Epithelial cell of prostate (primary cell): ENCODE measurements at places on chromosomes 1 and 21.

DNA sequence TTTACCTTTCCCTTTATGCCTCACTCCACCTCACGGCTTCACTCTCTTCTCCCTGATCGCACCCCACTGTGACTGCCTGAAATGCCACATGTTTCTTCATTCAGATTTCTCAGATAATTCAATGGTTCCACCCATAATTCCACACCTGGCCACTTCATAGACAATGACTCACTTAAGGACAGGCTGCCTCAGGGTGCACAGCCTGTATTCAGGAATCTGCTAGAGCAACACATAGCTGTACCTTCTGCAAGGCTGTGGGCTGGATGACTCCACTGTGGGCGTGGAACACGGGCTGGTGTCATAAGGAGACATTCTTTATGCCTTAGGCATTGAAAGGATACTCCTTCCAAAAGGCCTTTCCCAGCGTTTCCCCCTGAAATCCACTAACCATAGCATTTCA, 36.1 kb downstream of the L1TD1 start:
- DNase-seq, result peak; percentile 97

- no peak for DNase-seq
Measured at GRCh38 chr1:8167936-8168335, 141.8 kb upstream of the ERRFI1 start.

- no peak for DNase-seq
Measured at GRCh38 chr1:114026797-114027196, 47.5 kb downstream of the OLFML3 start.

- no peak for DNase-seq
Measured at GRCh38 chr1:48495166-48495565, 23.2 kb upstream of the SPATA6 start.

- DNase-seq, result no peak
Measured at GRCh38 chr1:150560576-150561253, 11.5 kb downstream of the ADAMTSL4 start.

DNA sequence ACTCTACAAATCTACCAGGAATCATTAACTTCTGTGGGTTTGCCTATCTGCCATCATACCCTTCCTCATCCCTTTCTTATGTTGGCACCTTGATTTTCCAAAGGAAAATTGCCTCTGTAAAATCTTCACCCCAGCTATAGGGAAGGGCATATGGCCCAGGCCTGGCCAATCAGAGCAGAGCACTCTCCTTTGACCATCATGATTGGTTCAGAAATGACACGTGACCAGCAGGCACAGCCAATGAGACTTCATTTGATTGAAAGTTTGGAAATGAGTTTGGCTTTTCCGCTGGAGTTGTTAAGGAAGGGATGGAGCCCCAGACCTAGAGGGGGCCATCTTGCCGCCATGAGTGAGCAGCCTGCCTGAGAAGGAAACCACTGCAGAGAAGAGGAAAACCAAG, 35.1 kb upstream of the IFFO2 start:
- DNase-seq, result no peak

DNA sequence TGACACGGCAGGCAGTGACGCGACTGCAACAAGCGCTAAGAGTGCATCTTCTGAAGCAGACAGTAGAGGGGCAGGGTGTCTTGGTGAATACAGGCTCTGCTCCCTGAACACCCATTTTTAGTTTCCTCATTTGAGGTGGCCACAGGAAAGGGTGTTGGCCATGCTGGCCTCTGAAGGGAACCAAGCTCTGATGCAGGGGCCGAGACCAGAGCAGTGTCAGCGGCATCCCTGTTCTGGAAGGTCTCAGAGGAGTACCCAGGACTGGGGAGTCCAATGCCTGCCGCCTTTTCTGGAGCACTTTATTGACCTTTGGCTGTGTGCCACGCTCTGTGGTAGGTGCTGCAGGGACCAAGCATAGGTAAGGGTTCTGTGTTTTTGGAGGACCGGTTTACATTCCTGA, 100.4 kb downstream of the KCNJ6 start:
- DNase-seq, result no peak

DNA sequence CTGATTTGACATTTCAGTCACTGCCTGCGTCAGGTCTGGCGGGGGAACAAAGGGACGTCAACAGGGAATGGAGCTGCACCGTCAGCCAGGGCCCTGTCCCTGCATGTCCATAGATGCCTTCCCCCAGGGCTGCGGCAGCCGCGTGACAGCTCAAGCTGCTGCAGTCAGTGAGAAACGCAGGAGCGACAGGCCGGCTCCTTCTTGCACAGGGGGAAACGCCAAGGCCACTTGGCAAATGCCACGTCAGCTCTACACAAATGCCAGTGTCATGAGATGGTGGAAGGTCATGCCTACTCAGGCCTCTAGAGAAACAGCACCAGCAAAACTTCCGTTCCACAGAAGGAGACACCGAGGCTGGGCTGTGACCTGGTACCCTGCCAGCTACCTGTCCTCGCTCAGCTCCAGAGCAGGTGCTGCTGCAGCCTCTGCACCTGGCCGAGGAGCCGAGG, 37.7 kb downstream of the SYF2 start:
- peak; percentile 84 for DNase-seq

DNA sequence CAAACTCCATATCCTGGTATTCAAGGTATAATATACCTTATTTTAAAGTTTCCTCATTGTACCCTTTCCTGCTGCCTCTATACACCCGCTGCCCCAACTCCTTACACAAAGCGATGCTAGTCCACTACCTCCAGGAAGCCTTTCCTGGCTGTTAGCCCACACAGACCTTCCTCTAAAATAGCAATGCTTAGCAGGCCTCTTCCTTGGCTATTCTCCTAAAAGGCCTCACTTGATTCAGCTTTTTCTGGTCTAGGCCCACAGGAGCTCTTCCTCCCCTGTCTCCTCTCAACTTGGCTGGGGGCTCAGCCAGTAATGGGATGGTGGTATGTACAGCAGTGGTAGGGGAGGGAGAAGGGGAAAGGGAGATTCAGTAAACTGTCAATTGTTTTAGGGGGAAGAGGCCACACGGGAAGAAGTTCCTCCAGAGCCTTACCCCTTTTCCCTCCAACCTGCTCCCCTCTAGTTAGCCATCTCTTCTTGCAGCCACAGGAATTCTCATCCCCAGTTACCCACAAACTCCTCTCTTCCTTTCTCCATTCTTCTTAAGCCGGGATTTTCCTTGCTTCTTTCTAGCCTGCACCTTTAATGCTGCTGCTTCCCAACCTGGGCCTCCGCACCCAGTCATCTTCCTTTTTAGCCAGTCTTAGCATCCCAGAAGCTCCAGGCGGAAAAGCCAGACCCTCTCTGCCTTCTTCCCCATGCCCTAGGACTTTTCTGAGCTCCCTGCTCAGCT, 2.6 kb downstream of the LRRC41 start:
- no peak for DNase-seq

DNA sequence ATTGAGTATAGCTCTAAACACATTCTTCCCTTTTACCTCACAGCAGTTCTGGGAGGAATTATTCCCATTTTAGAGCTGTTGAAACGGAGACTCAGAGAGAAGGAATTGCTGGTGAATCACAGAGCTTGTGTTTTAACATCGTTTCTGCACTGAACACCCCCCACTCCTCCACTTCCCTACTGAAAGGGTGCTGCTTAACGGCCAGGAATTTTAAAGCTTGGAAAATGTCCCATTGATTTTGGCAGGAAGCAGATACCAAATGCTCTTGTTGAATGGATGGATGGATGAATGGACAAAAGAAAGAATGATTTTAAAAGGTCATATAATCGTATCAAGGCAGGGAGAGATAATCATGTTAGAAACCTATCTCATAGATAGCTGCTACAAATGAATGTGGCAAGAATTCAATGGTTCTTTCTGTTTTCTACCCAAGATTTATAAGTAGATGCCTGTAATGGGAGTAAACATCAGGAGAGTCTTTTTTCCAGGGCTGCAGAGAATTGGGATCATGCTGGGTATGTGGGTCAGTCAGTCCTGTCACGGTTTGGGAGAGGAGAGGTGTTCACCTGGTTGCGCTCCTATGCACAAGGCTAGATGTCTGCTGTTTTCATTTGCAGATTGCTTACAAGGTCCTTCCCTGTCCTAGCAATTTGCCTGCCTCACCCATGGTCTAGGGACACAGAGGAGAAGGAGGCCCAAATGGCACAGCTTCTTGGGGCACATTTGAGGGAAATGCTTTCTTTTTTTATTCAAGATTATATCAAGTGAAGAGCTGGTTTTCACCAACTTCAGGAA, 19.0 kb downstream of the FAM163A start:
- no peak for DNase-seq

GRCh38 chr1:157487504-157487903, 64.8 kb downstream of the FCRL5 start:
- no peak for DNase-seq

DNA sequence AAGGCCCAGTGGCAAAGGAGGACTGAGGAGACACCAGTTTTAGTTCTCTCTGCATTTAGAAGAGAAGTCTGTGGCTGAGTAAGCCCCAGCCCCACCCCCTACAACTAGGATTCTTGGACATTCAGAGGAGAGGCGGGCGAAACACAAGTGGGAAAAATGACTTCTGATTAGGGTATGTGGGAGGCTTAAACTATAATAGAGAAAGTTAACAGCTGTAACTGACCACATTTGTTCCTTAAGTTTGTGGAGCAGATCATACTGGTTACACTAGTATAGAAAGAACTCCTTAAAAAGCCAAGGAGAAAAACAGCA, 11.2 kb upstream of the TRIM33 start:
- no peak for DNase-seq

- no peak for DNase-seq
Measured at GRCh38 chr1:8082945-8083344, 56.8 kb upstream of the ERRFI1 start.

GRCh38 chr1:196160066-196160795, 448.0 kb downstream of the KCNT2 start:
- DNase-seq, result peak; percentile 62

GRCh38 chr1:156143765-156144489, 9.5 kb upstream of the SEMA4A start:
- no peak for DNase-seq
